RWPE1 (cell line): ENCODE measurements at places on chromosomes 12 and 14.

- no peak for DNase-seq
Measured at GRCh38 chr14:61585598-61586543, 109.4 kb upstream of the HIF1A start.

GRCh38 chr12:107668320-107669098, 17.1 kb upstream of the PWP1 start:
- no peak for DNase-seq

GRCh38 chr14:32576088-32576795, 247.1 kb downstream of the AKAP6 start:
- peak; percentile 54 for DNase-seq

GRCh38 chr12:53064613-53065436, 14.4 kb downstream of the SPRYD3 start:
- no peak for DNase-seq

GRCh38 chr12:15719230-15719629, 70.0 kb downstream of the EPS8 start:
- DNase-seq = no peak

- DNase-seq = no peak
Measured at GRCh38 chr12:47362126-47362705, 282.5 kb upstream of the AMIGO2 start.

DNA sequence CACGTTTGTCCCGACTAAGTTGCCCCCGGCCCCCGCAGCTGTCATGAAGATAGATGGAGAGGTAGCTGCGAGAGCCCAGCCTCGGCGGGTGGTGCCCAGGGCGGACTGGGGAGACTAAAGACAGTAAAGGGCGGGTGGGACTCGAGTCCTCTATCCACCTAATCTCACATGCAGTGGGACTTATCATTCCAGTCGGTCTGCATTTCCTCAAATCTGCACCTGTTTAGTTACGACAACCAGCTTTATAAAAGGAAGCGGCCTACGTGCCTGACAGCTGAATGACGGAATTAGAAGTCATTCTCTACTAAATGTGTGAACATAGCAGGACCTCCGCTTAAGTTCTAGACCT, 109.8 kb upstream of the EGLN3 start:
- no peak for DNase-seq
